ENCODE measurements at places on chromosomes 2 and 18.
A peak's percentile ranks its signal among the peaks of the same experiment; 100 is the strongest.

- no peak for DNase-seq
Observed at GRCh38 chr2:1626271-1626681, 118.0 kb downstream of the PXDN start.

- DNase-seq, result no peak
Observed at GRCh38 chr2:149442346-149442745, 112.0 kb downstream of the LYPD6 start.

DNA sequence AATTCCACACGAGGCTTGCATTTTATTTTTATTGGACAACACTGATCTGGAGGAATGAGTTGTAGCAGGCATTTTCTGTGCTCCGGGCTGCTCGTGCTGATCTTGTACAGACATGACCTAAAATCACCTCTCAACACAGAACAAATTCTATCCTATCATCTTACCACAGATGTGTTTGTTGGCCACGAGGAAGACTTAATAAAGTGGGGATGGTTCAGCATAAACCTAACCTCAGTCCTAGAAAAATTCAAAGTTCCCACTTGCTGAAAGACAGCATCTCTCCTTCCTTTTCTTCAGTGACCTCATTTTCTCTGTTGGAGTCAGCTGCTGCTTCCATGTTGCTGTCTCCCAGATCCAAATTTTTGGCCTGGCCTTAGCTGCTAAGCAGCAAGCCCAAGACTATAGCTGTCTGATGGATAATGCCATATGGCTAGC, 45.3 kb downstream of the RBKS start:
- no peak for DNase-seq

- DNase-seq, result no peak
Observed at GRCh38 chr2:107393516-107393915, 433.2 kb upstream of the RGPD4 start.

GRCh38 chr2:236415684-236416444, 151.7 kb upstream of the ASB18 start:
- no peak for DNase-seq

GRCh38 chr2:178450524-178450773, 526 bp downstream of the PRKRA start:
- no peak for DNase-seq

- DNase-seq, result no peak
Observed at GRCh38 chr2:99974275-99974674, 168.1 kb downstream of the AFF3 start.

GRCh38 chr2:112136096-112136495, 2.1 kb upstream of the FBLN7 start:
- no peak for DNase-seq

DNA sequence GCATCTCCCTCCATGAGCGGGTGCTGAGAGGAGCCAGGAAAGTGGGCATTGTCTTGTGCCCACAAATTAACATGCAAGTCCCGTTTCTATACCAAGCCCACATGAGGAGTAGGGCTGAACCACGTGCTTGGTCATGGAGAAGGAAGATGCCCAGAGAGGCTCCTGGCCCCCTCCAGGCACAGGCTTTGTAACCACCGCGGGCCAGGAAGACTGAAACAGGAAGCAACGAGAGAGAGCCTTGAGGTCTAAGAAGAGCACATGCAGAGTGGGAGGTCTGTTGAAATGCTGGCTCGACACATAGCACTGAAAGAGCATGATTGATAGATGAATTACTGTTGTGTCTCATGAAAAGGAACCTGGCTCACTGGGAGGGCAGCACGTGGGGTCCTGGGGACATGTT, 36.3 kb downstream of the VWA3B start:
- DNase-seq, result no peak

GRCh38 chr18:6004119-6004518, 108.8 kb upstream of the TMEM200C start:
- no peak for DNase-seq

GRCh38 chr18:22349317-22349898, 68.3 kb downstream of the CTAGE1 start:
- DNase-seq, result no peak

DNA sequence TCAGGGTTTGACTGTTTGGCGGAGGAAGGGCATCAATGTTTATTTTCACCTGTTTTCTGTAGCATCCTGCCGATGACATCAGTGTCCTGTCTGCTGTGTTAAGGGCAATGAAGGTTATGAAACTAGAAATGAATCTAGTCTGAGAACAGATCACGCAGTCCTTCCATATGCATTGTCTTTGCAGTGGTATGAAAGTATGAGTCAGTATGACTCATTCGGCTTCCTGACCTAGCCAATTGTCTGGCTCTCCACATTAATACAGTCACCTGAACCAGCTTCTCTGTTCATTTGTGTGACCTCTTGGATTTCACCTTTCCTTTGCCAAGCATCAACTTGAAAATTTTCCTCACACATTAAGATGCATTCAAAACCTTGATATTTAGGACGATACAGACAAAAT, 353.8 kb downstream of the RND3 start:
- DNase-seq, result no peak

GRCh38 chr2:49033394-49034185, 120.7 kb downstream of the FSHR start:
- no peak for DNase-seq

DNA sequence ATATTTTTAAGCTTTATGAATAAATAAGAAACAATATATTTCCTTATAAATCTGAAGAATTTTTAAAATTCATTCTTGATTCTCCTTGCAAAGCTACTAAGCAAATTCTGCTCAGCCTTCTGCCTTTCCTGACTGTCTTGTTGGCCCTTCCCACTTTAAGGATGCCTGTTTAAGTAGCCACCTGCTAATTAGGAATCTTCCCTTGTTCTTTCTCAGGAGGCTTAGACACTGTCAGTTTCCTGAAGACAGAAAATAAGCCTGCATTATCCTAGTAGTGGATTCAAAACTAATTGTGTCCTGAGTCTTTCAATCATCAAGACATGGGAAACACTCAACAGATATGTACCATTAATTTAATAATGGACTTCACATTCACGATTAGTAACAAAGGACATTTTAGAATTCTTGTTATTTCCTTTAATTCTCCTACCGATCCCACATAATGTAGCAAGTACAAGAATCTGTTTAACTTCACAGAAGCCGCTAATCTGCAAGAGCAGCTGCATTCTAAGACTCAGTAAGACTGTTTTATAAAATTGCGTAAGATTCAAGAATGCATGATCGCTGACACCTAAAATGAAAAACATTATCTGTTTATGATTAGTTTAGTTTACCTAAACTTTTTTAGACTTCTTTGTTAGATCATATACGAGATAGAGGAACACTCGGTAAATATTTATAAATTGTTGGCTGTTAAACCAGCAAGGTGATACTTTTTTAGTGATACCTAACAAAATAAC, 445.4 kb upstream of the DSEL start:
- DNase-seq, result no peak

- no peak for DNase-seq
Observed at GRCh38 chr2:218694405-218695145, 16.1 kb upstream of the TTLL4 start.

GRCh38 chr2:20633794-20634506, 16.9 kb downstream of the HS1BP3 start:
- DNase-seq, result no peak

DNA sequence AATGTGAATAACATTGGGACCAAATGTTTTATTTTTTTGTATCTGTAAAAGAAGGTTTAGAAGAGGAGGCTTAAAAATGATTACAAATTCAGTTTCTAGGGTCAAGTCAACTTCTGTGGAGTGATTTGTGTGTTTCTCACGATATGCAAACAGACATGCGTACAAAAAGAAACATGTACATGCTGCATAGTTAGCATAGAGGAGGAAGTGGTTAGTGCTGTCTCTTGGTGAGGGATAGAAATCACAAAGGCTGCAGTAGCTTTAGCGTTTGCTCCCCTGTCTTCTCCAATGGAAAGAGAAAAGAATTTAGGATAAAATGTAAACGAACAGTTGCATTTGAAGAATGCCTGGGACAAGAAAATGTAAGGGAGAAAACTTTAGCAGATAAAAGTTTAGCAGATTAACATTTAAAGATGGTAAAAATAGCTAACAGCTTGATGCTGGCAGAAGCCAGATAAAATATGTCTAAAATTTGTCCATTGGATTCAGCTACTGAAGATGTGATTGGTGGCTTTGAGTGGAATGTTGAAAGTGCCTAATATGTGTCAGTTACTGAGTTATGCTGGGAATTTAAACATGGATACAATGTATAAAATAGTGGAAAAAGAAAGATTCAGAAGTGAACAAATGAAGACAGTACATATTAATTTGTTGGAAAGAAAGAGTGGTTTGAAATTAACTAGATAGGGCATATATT, 44.9 kb downstream of the MALT1 start:
- DNase-seq, result peak; percentile 49
